ENCODE measurements at places on chromosomes 16 and 17.

- no peak for DNase-seq
Observed at GRCh38 chr17:81419886-81420768, 24.9 kb downstream of the BAHCC1 start.

GRCh38 chr16:77788181-77789084, at the start of gene VAT1L:
Gene VAT1L (plus strand): TSS chr16:77788564. CDS start chr16:77788683, 119 bp downstream.
- no peak for DNase-seq

- no peak for DNase-seq
Observed at GRCh38 chr17:2635675-2636074, 42.2 kb downstream of the PAFAH1B1 start.

DNA sequence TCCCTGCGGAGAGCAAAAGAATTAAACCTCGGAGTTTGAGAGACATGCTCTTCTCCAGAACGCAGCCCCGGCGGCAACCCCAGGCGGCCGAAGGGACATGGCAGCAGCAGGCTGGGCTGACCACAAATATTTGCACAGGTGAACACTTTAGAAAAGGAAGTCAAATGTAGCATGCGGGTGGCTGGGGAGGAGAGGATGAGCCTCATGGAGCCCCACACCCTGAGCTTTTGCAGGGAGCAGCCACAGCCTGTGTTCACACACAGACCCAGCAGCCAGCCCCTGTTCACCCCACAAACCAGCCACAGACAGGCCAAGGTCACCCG, 17.8 kb downstream of the HS3ST6 start:
- DNase-seq: peak; percentile 97

DNA sequence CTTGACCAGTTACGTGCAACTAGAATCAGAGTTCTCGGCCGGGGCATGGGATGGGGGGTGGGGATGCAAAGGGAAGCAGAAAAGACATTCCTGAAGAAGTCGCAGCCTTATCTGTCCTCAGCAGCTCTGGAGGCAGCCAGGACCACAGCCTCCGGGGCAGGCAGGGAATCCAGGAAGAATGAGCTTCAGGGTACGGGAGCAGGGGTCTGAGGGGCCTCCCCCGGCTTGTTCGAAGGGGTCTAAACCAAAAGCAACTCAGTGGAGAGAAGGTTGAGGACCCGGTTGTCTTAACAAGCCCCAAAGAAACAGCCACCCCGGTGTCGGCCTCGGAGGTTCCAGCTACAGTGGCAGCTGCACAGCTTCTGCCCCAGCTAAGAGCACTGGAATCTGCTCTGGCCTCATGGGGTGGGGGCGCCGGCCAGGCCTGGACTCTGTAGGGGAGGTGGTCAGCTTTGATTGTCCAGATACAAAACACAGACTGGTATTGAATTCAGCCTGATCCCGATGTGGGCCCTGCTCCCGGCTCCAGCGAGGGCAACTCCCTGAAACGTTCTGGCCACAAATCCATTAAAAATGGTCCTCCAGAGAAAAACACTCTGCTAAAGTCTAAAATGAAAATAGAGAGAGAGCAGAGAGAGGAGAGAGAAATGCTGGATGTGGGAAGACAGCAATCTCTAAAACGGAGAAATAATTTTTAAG, 7.7 kb downstream of the HOXB4 start:
- no peak for DNase-seq

- no peak for DNase-seq
Observed at GRCh38 chr17:28686296-28686695, 24.3 kb downstream of the SUPT6H start.

DNA sequence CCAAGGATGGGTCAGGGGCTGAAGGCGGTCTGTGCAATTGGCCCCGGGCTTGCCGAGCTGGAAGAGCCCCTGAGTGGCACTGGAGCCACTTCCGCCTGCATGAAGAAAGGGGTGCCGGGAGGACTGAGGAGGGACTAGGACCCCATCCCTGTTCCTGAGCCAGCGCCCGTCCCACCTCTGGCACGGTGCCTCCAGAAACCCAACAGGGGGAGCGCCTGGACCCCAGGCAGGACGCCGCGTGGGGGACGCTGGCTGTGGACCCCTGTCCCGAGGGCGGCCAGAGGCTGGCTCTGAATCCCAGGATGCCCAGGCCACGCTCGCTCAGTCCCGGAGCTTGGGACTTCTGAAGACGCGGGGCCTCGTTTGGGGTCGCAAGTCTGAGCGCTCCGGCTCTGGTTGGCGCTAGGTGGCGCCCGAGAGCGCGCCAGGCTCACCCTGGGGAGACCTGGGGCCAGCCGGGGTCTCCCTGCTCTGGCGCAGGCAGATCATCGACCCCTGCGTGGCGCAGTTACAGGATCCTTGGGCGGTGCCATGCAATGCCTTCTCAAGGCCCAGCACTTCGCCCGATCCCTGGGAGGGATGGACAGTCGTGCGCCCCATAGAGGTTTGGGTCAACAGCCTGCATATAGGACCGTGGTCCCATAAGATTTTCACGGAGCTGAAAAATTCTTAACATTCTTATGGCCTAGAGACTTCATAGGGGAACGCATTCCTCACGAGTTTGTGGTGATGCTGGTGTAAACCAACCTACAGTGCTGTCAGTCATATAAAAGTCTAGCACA, 58.5 kb upstream of the CREBBP start:
- DNase-seq: peak; percentile 60

Data from DMS53 (cell line).